ENCODE measurements at places on chromosomes 13 and 19.

GRCh38 chr13:71488201-71488600, 378.8 kb downstream of the DACH1 start:
- no peak for DNase-seq

DNA sequence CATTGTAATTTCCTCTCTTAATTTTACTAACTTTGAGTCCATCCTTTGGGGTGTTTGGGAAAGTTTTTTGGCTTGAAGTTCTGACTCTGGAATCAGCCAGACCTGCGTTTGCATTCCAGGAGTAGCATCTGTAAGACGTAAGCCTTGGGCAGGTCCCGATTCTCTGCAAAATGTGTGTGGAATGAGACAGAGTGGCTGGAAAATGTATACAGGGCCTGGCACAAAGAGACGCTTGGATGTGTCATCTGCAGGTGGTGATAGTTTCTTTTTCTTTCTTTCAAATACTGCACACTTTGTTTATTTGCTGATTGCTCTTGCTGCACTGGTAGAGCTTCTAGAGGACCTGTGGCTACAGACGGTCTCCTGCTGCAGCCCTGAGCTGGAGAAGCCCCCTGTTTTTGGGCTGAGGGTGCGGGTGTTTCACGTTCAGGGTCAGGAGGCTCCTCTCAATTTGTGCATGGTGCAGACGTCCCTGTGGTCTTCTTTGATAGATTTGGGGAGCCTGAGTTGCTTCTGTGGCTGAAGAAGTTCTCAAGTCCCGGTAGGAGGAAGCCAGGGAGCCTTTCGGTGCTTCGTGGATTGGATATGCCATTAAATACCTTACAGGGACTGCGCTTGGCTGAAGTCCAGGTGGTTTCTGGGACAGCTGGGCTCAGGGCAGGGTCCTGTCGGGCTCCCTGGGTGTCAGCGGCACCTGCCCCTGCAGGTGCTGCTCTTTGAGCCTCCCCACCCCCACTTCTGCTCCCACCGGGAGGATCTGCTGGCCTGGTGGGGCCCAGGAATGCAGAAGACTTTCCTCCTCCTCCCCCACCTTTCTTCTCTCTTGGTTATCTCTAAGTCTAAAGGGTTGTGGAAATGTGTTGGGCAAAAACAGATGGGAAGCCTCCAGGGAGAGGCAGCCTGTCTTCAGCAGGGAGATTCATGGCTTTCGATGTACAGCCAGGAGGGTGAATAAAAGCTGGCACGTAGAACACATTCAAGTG, 44.0 kb upstream of the GAS6 start:
- DNase-seq, result no peak

- DNase-seq, result no peak
Observed at GRCh38 chr19:31745731-31746130, 396.5 kb upstream of the TSHZ3 start.

DNA sequence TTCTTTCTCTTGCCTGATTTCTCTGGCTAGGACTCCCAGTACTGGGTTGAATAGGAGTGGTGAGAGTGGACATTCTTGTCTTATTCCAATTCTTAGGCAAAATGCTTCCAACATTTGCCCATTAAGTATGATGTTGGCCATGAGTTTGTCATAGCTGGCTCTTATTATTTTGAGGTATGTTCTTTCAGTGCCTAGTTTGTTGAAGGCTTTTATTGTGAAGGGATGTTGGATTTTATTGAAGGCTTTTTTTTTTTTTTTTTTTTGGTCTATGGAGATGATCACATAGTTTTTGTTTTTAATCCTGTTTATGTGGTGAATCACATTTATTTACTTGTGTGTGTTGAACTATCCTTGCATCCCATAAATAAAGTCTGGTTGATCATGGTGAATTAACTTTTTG, 19.8 kb downstream of the NHLRC3 start:
- DNase-seq, result no peak

DNA sequence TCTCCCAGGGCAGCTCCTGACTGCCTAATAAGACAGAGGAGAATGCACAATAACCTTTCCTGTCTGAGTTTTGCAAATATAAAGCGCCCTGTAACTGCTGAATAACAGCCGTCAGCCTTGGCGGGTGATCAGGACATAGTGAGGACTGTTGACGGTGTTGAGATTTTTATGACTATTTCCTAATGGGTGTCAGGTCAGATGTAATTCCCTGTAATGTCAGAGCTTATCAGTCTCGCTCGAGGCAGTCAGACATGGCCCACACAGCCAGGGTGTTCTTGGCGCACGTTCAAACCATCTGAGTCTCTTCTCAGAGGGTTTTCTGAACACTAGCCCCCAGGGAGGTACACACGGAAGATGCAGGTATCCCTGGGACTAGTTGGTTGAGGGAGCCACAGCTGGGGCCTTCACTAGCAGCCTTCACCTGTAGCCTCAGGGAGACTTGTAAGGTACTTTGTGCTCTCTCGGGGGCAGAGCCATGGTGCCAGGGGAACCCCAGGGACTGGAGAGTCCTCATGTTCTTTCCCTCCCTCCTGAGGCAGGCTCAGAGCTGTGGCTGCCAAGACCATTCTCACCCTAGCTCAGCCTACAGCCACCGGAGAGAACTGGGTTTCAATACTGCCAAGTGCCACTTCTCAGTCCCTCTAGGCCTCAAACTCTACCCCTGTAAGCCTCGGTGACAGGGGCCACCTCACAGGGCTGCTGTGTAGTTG, 213.1 kb downstream of the UQCRFS1 start:
- no peak for DNase-seq

- no peak for DNase-seq
Observed at GRCh38 chr19:3760871-3761361, 576 bp downstream of the APBA3 start.

DNA sequence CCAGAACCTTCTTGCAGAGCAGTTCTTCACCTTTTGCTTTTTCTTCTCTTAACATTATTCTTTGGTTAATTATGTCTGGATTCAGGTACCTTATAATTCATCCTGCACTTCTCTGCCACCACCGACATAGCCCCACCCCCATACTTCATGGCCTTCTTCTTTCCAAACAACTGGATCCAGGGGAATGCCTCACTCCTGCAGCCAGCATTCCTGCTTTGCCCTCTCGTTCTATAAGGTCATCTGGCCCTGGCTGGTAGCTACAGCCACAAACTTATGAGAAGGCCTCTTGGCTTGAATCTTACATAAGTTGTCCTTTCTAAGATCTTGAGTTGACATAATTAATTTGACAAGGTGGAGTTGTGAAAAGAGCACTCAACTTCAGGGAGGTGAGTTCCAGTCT, 84.1 kb upstream of the FRY start:
- no peak for DNase-seq

DNA sequence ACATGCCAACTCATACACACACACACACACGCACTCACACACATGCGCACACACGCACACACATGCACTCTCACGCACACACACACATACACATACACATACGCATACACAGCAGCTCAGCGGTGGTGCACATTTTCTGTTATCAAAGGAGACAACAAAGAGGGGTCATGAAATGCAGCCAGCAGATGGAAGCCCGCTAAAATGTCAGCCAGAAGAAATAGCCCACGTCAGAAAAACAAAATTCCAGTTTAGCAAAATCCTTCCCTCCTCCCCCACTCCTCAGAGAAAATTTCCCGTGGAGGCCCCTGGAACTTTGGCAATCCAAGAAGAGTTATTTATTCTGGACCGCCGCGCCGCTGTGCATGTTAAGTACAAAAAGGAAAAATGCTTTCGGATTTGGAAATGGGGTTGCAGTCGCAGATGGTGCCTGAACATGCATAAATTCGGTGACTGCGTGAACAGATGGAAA, 114.6 kb upstream of the VSTM2B start:
- peak; percentile 16 for DNase-seq

- DNase-seq, result no peak
Observed at GRCh38 chr13:105627270-105627669, 908.2 kb downstream of the EFNB2 start.
